Breast epithelium (tissue), 4 donors: ENCODE measurements at places on chromosomes 6 and 20.

DNA sequence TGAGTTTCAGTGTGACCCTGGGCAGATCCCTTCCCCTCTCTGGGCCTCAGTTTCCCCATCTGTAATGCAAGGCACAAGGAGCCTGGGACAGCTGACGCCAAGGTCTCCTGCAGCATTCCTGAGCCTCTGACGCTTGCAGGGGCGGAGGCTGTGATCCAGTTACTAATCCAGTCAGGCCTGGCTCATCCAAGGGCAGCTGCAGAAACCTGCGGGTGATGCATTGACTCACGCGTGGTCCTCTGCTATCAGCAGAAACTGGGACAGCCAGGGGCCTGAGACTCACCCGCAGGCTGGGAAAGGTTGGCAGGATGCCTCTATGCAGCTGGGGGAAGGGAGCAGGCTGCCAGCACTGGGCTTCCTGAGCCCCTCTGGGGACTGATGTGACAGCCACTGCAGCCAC, 65.0 kb upstream of the SIRPA start:
- DNase-seq: no peak

DNA sequence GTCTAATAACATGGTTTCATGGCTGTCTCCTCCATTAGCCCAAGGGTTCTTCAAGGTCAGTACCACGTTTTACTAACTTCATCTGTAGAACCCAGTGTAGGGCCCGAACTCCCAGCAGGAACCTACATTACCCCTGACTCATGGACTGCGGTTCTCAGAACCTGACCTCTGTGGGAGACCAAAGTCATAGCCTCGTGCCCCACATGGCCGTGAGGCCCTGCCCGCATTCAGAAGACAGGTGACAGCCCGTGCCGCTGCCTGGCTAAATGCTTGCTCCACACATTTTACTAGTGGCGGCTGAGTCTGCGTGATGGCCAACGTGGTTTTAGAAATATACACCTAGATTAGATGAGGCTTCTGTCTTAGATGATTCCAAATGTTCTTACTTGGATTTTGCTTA, 94.9 kb downstream of the CDH4 start:
- no peak for DNase-seq

DNA sequence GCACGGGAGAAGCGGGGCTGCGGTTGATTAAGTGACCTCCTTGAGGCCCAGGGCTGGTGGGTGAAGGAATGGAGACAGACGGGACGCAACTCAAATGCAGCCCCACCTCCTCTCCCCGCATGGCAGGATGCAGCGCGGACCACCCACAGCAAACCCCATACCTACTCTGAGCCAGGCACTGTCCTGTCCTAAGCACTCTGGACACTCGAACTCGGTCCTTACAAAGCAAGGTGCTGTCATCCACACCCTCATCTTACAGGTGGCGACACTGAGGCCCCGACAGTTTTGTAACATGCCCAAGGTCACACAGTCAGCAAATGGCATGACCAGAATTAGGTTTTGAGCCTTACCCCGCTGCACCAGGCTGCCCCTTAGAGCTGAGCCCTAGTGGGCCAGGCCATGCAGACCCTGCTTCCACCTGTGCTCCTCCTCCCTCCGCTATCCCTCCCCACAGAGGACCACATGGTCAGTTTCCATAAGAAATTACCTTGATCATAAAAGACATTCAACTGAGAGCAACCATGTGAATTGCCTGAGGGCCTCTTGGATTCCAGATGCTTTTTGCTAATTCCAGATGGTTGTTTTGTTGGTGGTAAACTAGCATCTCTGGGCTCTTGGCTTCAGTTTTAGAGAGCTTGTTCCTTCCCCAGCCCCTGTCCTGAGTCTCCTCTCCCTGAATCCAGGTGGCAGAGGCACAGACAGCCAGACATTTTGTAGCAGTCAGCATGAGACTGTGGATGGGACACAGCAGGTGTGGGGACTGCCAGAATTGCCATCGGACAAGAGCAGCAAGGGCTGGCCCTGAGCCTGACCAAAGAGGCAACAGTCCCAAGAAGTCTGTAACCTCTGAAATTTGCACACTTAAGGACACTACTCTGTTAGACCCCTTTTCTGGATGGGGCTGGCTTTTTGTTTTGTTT, 171.9 kb upstream of the PMEPA1 start:
- DNase-seq: peak; percentile 15

- no peak for DNase-seq
Measured at GRCh38 chr20:43959920-43960227, 45.2 kb downstream of the TOX2 start.

- DNase-seq: no peak
Measured at GRCh38 chr20:62201173-62202082, 18.6 kb downstream of the MTG2 start.
